ENCODE measurements at places on chromosomes 2 and 18. TPM values are rescaled to one million over a fixed set of nuclear protein-coding genes. Genes with fewer than 3 reads are reported as not detected.

KCNE4 gene
- total RNA-seq = 0.65 TPM

SKOR2 gene
- not detected for total RNA-seq

ERMN gene
- not detected for total RNA-seq

DSEL gene
- 2.6 TPM for total RNA-seq

ADRA2B gene
- total RNA-seq = not detected

UGT1A10 gene
- total RNA-seq = not detected

LRRC30 gene
- total RNA-seq = not detected

XIRP2 gene
- total RNA-seq = 0.16 TPM

UGT1A3 gene
- total RNA-seq = not detected

PLEKHB2 gene
- total RNA-seq = 144 TPM

RBM45 gene
- total RNA-seq = 18.1 TPM

DAPL1 gene
- total RNA-seq = not detected

LNPK gene
- 3.9 TPM for total RNA-seq

SP140 gene
- not detected for total RNA-seq

DYNAP gene
- total RNA-seq = not detected

RNF125 gene
- 4.8 TPM for total RNA-seq

EPHA4 gene
- 10.4 TPM for total RNA-seq

LYPD6 gene
- total RNA-seq = 15.9 TPM

HRH4 gene
- total RNA-seq = not detected

ITPRID2 gene
- total RNA-seq = 141 TPM

VAMP8 gene
- 6.2 TPM for total RNA-seq

SPC25 gene
- 3.0 TPM for total RNA-seq

BCL11A gene
- 1.1 TPM for total RNA-seq

GPBAR1 gene
- 0.16 TPM for total RNA-seq

LONRF2 gene
- not detected for total RNA-seq

SLC9A4 gene
- total RNA-seq = under 0.01 TPM

APCDD1 gene
- not detected for total RNA-seq

C2orf68 gene
- 17.4 TPM for total RNA-seq

OXER1 gene
- total RNA-seq = not detected

COLEC12 gene
- total RNA-seq = 61.7 TPM

GPR45 gene
- total RNA-seq = not detected

CFC1 gene
- total RNA-seq = not detected

IL37 gene
- not detected for total RNA-seq
